Smooth muscle cell of the pulmonary artery (primary cell): ENCODE measurements at places on chromosomes 7 and 10. TPM values are rescaled to one million over a fixed set of nuclear protein-coding genes. Genes with fewer than 3 reads are reported as not detected.

The MRLN gene
- not detected in 2 replicates for total RNA-seq

The TACC2 gene
- 5.7 and 8.8 TPM in 2 replicates for total RNA-seq

The NACAD gene
- 3.8 and 4.2 TPM in 2 replicates for total RNA-seq

The SHTN1 gene
- 0.85 and 1.4 TPM in 2 replicates for total RNA-seq

The VAX1 gene
- total RNA-seq: not detected in 2 replicates

The PCLO gene
- 0.03 and 0.07 TPM in 2 replicates for total RNA-seq

The ALKBH4 gene
- total RNA-seq: 10.1 and 10.6 TPM in 2 replicates

The GBX1 gene
- total RNA-seq: not detected in 2 replicates

The TMEM176B gene
- total RNA-seq: not detected in 2 replicates

The RPEL1 gene
- 0.07 TPM in 1 of 2 replicates, not detected in the other for total RNA-seq

The LEP gene
- 0.17 and 8.9 TPM in 2 replicates for total RNA-seq

The GPR15LG gene
- not detected in 2 replicates for total RNA-seq

The ZNF503 gene
- 12.8 and 19.7 TPM in 2 replicates for total RNA-seq

The SLC13A1 gene
- total RNA-seq: not detected in 2 replicates

The TCAF2 gene
- 3.5 and 7.2 TPM in 2 replicates for total RNA-seq

The KCNIP2 gene
- 1.5 and 1.8 TPM in 2 replicates for total RNA-seq

The ASZ1 gene
- total RNA-seq: not detected in 2 replicates

The PNLIPRP3 gene
- total RNA-seq: not detected in 2 replicates

The SYT15B gene
- not detected in 2 replicates for total RNA-seq

The HOGA1 gene
- total RNA-seq: 0.43 and 1.4 TPM in 2 replicates

The FXYD4 gene
- not detected in 2 replicates for total RNA-seq

The CAMK2B gene
- 0.26 and 0.63 TPM in 2 replicates for total RNA-seq

The LRRC18 gene
- total RNA-seq: not detected in 2 replicates

The DEPP1 gene
- 88.6 and 142 TPM in 2 replicates for total RNA-seq

The TMEM225B gene
- total RNA-seq: 0.52 and 1.1 TPM in 2 replicates

The PKD2L1 gene
- total RNA-seq: not detected in 2 replicates

The MDFIC gene
- total RNA-seq: 30.8 and 38.2 TPM in 2 replicates

The SP4 gene
- total RNA-seq: 4.8 and 6.8 TPM in 2 replicates

The LAMTOR4 gene
- 52.0 and 57.4 TPM in 2 replicates for total RNA-seq

The CLRN3 gene
- total RNA-seq: not detected in 2 replicates

The PPP1R17 gene
- total RNA-seq: not detected in 2 replicates

The MYOZ1 gene
- total RNA-seq: 0.20 and 0.33 TPM in 2 replicates

The SP8 gene
- not detected in 2 replicates for total RNA-seq

The SMO gene
- 17.6 and 18.9 TPM in 2 replicates for total RNA-seq

The DYNC1I1 gene
- 1.0 and 1.5 TPM in 2 replicates for total RNA-seq

The SPDYE9 gene
- not detected in 2 replicates for total RNA-seq

The HTR5A gene
- total RNA-seq: not detected in 2 replicates

The ITPRID1 gene
- total RNA-seq: not detected in 2 replicates

The GATAD1 gene
- 26.1 and 27.7 TPM in 2 replicates for total RNA-seq

The PTPN12 gene
- 57.6 and 60.6 TPM in 2 replicates for total RNA-seq

The DDC gene
- total RNA-seq: not detected in 2 replicates

The AGBL3 gene
- total RNA-seq: 0.66 and 0.91 TPM in 2 replicates

The ITGB8 gene
- total RNA-seq: 95.7 and 171 TPM in 2 replicates

The CD36 gene
- total RNA-seq: 112 and 1,000 TPM in 2 replicates

The OPN4 gene
- total RNA-seq: not detected in 2 replicates

The IL6 gene
- total RNA-seq: 62.2 and 108 TPM in 2 replicates

The CCDC146 gene
- total RNA-seq: 1.2 and 1.9 TPM in 2 replicates

The KIF20B gene
- total RNA-seq: 2.6 and 6.8 TPM in 2 replicates

The ENTPD1 gene
- 0.92 and 2.7 TPM in 2 replicates for total RNA-seq

The NUDT13 gene
- 1.1 and 1.6 TPM in 2 replicates for total RNA-seq

The GIMAP8 gene
- 0.07 TPM in 2 replicates for total RNA-seq

The GIMAP1 gene
- 0.03 TPM in 1 of 2 replicates, not detected in the other for total RNA-seq

The CTAGE15 gene
- total RNA-seq: 0.36 TPM in 1 of 2 replicates, not detected in the other

The ASB13 gene
- 7.6 and 14.5 TPM in 2 replicates for total RNA-seq

The MYO1G gene
- total RNA-seq: 0.07 TPM in 2 replicates

The BTBD16 gene
- 0.13 TPM in 1 of 2 replicates, not detected in the other for total RNA-seq

The AGR2 gene
- total RNA-seq: not detected in 2 replicates

The CCDC172 gene
- total RNA-seq: not detected in 2 replicates

The OR2A1 gene
- total RNA-seq: 0.07 and 0.33 TPM in 2 replicates
